AG04450 (cell line): ENCODE measurements at places on chromosomes 3 and 15.

- DNase-seq, result no peak
Measured at GRCh38 chr3:170259907-170260306, 37.7 kb downstream of the PRKCI start.

DNA sequence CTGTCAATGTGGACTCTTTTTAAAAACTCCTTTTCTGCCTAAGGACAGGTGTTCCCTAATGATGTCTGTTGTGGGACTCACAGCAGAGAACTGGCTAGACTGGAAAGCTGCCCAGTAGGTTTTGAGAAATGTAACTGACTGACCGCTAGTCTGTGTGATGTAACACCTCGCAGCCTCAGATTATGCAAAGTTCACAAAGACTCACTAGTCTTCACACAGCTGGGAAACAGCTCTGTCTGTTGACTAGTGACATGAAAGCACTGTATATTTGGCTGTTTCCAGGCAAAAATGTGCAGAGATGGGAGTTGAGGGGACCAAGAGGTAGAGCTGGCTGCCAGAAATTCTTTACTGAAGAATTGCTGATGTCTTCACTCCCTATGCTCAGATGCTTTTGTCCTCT is 10.3 kb downstream of the PDZRN3 start:
- DNase-seq, result no peak

- DNase-seq, result no peak
Measured at GRCh38 chr15:39770748-39771689, 11.6 kb downstream of the FSIP1 start.

DNA sequence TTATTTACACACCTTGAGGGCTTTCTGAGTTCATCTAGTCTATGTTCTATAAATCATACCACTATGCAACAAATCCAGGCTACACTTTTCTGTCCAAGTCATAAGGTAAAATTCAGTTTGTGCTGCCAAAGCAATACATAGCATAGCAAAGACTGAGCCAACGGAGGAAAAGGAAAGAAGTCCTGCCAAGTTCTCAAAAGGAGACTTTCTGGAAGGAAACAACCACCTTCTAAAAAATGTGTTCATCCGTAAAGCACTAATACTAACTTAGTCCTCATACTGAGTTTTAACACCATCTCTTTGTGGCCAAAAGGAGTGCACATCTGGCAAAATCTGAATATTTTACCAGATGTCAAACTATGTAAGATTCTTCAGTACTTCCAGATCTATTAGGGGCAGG is 620.2 kb downstream of the RBMS3 start:
- DNase-seq, result no peak

DNA sequence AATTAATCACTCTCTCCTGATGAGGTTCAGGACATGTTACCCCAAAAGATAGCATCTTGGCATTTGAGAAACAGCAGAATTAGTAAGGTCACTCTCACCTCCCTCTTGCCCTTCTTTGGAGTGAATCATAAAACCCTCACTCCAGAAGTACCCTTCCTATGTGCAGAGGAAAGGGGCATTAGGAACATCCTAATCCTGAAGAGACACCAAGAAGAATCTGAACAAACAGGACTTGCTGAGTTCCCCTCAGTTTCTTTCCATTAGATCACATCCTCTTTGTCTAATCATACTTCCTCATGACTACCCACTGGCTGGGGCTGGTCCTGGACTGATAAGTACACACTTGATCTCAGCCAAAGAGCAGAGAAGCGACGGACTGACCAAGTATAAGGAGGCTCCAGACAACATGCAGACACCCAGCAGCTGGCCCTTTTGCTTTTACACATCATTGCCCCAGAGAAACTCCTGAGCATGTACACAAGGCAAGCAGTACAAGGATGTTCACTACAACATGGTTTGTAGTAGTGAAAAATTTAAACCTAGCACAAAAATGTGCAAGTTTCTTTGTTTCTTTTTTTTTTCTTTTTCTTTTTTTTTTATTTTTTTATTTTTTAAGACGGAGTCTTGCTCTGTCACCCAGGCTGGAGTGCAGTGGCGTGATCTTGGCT is 15.0 kb upstream of the TM6SF1 start:
- peak; percentile 18 for DNase-seq

DNA sequence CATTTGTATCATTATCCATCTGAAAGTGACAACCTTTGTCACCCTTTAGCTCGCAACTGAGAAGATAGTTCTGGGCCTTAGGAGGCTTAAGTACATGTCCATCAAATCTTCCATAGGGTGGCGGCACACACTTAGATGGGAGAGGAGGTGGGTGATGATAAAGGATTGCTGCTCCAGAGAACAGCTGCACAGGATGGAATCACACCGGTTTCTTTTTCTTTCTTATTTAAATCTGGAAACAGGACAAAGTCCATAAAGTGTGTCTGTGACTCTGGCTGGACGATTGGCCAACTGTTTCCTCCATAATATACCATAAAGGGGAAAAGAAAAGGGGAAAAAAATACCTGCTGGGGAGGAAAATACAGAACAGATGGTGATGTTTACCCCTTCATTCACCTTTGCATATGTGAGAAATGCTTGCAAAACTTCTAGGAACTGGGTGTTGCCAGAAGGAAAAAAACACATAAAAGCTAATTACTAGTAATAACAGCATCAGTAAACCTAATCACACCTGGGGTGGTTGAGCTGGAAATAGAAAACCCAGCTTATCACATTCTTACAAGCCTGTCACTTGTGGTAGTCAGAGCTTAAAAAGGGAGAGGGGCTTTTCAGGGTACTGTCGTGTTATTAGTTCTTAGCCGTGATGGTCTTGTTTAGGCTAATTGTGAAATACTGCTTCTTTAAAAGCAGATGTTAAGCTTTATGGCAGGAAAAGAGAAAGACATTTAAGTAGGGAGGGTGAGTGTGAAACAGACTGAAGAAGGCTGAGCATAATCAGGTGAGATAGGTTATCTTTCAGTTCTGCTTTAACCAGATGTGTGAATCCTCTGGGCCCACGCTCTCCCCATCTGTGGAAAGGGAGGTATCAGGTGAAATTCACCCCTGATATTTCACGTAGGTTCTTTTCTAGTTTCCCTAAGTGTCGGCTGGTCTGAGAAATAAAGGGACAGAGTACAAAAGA is 16.7 kb downstream of the C2CD4A start:
- DNase-seq, result no peak
